A172 (cell line): ENCODE measurements at places on chromosomes 6 and 20. TPM values are rescaled to one million over a fixed set of nuclear protein-coding genes. Genes with fewer than 3 reads are reported as not detected.
A peak's percentile ranks its signal among the peaks of the same experiment; 100 is the strongest.

Gene SOBP
- total RNA-seq: not detected in 2 replicates

- peak; percentile 96 for DNase-seq
Measured at GRCh38 chr20:45061244-45061643, 39.7 kb downstream of the KCNS1 start.

Gene CSNK2B
- total RNA-seq: 263 and 282 TPM in 2 replicates

- DNase-seq: peak; percentile 73
Measured at GRCh38 chr6:142845624-142846458, 99.1 kb downstream of the HIVEP2 start.

- DNase-seq: no peak
Measured at GRCh38 chr20:15122613-15123012, 785.2 kb upstream of the FLRT3 start.

DNA sequence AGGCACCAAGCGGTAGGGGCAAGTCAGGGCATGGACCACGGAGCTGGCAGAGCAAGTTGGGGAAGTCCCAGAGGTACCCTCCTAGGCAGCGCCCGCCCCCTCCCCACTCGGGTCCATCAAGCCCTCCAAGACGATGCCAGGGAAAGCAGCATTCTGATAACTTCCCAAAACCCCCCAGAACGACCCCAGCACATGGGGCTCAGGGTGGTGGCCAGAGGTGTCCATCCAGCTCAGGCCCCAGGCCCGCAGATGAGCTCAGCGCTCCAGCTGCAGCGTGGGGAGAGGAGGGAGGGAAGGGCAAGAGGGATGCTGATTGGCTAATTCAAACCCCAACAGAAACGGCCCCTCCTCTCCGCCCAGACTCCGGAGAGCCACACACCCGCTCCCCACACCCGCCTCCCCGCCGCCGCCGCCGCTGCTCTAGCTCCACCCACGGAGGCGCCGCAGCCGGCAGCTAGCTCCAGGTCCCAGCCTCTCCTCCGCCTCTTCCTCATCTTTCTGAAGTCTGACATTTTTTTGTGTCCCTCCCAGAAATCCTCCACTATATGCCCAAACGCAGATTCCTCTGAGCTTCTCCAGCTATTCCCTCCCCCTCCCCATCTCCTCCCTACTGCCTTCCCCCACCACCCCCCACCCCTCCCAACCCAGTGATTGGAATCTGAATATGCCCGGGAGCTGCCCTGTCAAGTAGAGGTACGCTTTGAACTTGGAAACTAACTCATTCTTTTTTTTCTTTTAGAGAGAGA is 40.3 kb upstream of the TLDC2 start:
- peak; percentile 97 for DNase-seq

Gene WFDC12
- total RNA-seq: not detected in 2 replicates

- DNase-seq: no peak
Measured at GRCh38 chr20:60752741-60753420, 499.2 kb upstream of the CDH4 start.

DNA sequence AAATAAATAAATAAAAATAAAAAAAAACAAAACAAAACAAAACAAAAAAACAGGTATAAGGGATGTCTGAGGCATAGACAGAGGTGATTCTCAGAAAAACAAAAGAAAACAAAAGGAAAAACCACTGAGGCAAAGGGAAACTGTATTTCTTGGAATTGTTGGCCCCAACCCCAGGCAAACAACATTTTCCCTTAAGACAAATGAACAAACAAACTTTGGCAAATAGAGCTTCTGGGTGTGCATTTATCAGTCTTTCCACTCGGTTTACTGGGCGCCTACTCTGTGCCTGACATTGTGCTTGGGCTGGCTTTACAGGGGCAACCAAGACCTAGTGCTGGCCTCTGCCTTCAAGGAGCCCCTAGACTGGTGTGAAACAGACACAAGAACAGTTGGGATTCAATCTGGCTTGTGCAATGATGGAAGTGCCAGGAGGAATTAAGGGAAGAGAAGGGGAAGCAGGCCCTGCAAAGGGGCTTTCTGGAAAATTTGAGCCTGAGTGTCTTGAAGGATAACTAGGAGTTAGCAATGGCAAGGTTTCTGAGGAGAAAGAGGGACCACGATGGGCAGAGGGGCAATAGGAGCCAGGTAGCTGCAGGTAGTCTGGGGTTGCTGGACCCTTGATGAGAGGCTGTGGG is 33.8 kb upstream of the IER3 start:
- no peak for DNase-seq

GRCh38 chr6:120274547-120274946 is 925.0 kb upstream of the MAN1A1 start:
- no peak for DNase-seq

DNA sequence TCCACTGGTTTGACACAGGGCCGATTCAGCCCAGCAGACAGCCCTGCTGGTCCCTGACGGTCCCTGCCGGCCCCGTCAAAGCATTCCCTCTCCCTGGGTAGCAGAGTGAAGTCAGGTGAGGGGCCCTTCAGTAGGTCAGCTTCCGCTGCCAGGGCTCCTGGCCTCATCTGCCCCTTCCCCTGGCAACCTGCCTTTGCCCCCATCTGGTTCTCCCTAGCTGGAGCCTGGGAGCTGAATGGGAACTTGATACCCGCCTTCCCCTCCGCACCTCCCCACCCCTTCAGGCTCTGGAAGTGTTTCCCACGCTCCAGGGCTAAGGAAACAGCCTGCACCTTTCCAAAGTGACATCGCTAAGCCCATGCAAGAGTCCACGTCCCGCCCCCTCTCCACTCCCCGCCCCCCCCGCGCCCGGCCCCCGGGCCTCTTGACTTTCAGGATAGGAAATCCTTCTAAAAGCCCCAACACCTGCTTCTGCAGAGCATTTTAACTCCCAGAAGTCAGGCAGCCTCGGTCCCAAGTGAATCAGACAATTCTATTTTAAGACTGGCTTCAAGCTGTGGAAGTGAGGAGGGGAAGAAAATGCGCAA is 53.3 kb downstream of the ISM1 start:
- DNase-seq: no peak

DNA sequence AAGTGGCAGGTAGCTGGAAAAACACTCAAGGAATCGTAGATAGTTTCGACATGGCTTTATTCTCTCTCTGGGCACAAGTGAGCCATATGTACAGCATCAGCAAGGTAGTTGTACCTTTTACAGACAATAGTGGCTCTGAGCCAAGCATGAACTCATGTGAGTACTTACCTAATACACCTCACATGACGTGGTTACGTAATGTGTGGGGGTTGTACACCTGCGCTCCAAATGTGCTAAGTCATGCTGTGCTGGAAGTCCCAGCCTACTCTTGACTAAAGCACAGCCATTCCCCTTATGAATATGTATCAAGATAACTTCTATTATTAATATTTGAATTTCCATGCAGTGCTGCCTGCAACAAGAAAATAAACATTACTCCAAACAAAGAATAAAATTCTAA is 78.8 kb upstream of the HMGN3 start:
- DNase-seq: no peak

DNA sequence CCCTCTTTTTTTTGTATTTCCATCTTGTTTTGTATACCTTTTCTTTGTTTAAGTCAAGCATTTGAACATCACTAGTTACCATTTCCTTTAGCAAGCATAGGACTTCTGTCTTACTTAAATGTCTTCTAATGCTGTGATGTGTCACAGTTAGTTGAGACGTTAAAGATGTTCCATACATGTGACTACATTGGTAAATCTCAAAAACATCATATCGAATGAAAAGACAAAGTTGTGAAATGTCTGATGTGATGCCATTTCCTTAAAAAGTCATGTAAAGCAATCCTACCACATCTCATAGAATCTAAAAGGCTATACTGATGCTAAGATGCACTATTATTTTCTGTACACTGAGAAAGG is 26.8 kb downstream of the SLC16A10 start:
- DNase-seq: no peak

- no peak for DNase-seq
Measured at GRCh38 chr20:19211661-19212468, 577 bp upstream of the SLC24A3 start.

Gene RBL1
- 14.7 and 17.1 TPM in 2 replicates for total RNA-seq

GRCh38 chr6:41228096-41228495 is at the start of gene TREML4:
TSS of gene TREML4 (plus strand) at chr6:41228349. CDS start at chr6:41228428, 79 bp downstream.
- no peak for DNase-seq

DNA sequence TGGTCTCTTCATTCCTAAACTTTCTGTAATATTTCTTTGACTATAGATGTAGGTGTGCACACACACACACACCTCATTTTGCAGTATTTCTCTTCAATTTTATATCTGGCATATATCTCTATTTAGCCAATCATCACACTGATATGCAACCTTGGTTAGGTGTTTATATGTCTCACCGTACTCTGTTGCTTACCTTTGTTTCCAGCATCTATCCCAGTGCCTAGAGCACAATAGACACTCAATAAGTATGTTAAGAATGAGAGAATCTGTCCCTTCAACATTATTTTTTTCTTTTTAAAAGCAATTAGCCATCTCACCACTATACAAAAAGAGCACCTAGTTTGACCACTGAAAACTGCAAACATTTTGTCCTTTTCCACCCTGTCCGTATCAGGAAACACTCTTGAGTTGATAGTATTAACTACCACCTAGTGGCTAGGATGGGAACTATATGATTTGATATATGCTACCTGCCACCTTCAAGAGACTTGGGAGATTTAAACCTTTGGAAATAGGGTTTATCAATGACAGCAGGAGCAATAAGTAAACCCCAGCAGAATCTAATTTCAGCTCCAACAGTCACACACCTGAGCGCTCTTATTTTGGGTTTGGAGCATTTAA is 48.7 kb upstream of the RSPO3 start:
- peak; percentile 33 for DNase-seq

DNA sequence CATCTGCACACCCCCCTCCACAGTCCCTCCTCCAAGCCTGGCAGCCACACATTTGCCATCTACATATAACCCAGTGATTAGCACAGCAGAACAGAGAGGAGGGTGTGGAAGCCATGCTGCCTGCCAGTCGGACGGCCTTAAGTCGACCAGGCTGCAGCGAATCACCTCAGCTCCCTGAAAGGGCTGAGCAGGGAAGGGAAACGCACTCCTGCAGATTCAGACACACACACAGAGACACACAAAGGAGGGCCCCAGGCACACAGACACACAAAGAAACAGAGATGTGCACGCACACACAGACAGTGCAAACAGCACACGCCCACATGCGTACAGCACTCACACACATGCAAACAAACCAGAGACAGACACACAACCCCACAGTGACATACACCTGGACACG is 11.2 kb upstream of the SIRPA start:
- no peak for DNase-seq

Gene NPBWR2
- not detected in 2 replicates for total RNA-seq

DNA sequence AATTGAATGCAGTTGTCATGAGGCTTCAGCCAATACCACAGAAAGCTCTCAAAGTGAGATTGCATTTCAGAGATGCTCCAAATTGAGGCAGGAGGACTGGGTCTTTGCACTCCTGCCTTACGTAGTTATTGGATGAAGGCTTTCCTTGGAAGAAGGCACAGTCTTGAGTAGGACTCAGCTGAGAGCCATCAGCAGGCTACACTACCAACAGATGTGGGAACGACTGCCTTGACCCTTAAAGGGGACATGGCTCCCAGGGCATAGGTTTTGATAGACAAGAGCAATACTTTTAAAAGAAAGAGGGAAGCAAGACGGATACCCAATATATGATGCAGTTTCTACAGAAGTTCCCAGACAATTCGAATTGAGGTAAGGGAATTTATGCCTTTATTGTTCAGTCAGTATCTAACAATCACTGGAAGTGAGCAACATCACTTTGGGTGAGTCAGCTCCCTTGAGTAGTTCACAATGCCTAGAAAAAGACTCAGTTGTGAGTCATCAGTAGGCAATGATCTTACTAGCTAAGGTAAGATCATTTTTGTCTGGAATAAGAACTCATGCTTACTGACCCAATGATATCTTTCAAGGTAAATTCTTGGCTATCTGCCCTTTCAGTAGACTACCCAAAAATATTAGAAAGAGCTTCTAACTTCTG is 390.8 kb downstream of the GJA1 start:
- DNase-seq: peak; percentile 88

DNA sequence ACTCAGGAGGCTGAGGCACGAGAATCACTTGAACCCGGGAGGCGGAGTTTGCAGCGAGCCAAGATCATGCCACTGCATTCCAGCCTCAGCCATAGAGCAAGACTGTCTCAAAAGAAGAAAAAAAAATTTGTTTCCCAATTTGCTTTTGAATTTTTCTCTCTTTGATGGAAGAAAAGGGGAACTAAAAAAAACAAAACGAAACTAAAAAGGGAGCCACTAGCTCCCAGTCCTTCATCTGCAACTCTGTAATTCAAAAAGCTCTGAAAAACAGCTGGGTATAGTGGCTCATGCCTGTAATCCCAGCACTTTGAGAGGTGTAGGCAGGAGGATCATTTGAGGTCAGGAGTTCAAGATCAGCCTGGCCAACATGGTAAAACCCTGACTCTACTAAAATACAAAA is 9.5 kb downstream of the OVOL2 start:
- no peak for DNase-seq

GRCh38 chr6:158047127-158047518 is 65.5 kb downstream of the SYNJ2 start:
- DNase-seq: peak; percentile 72

Gene C6orf132
- 0.02 TPM in 1 of 2 replicates, not detected in the other for total RNA-seq

- DNase-seq: no peak
Measured at GRCh38 chr6:108644252-108644651, 83.5 kb downstream of the FOXO3 start.

Gene ULBP3
- 2.1 and 3.3 TPM in 2 replicates for total RNA-seq

DNA sequence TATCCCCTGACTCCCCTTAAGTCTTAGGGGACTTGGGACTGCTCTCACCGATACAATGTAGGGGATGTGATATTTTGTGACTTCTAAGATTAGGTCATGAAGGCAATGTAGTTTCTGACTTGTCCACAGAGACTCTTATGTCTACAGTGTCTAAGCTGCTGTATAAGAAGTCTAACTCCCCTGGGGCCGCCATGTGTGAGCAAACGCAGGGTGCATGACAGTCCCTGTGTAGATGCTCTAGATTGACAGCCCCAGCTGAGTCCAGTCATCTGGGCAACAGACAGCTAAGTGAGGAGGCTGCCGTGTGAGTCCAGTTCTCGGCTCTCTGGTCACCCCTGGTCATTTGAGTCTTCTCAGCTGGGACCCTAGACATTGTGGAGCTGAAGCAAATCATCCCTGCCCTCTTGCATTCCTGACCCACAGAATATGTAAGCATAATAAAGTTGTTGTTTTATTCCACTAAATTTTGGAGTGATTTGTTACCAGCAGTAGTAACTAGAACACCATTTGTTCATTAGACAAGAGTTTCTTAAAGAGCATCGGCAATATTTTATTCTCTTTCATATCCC is 743.3 kb upstream of the CHD6 start:
- no peak for DNase-seq

Gene RBM24
- total RNA-seq: 13.2 and 14.5 TPM in 2 replicates

- DNase-seq: no peak
Measured at GRCh38 chr6:4041480-4041879, 37.5 kb downstream of the FAM217A start.

GRCh38 chr20:327186-328026 is 2.1 kb downstream of the SOX12 start:
- DNase-seq: peak; percentile 79

- DNase-seq: no peak
Measured at GRCh38 chr6:119586250-119586882, 236.8 kb upstream of the MAN1A1 start.

GRCh38 chr6:13454286-13455221 is 32.8 kb downstream of the GFOD1 start:
- DNase-seq: peak; percentile 48

- no peak for DNase-seq
Measured at GRCh38 chr6:3769610-3770009, 18.1 kb upstream of the PXDC1 start.
